Pons (tissue), 1 donor: ENCODE measurements at places on chromosomes 7 and 10.

- DNase-seq, result peak; percentile 66
Observed at GRCh38 chr10:71277914-71278665, 41.0 kb upstream of the SLC29A3 start.

DNA sequence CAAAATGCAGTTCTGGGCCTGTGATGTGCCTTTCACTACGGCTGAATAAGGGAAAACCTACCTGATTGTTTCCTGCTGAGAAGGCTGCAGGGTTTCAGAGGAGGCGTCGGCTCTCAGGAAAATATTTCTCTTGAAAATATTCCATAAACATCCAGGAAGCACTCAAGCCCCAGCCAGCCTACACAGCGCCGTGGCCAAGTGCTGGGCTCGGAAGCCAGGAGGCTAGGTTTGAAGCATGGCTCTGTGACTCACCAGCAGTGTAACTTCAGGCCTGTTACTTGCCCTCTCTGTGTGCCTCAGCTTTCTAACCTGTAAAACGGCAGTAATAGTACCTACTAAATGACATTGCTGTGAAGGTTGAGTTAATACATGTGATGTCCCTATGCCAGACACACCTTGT lies 399.1 kb downstream of the GATA3 start:
- no peak for DNase-seq

GRCh38 chr7:47149971-47150370 lies 431.9 kb downstream of the TNS3 start:
- DNase-seq, result no peak

- DNase-seq, result no peak
Observed at GRCh38 chr7:44985033-44985695, 6.3 kb upstream of the MYO1G start.

DNA sequence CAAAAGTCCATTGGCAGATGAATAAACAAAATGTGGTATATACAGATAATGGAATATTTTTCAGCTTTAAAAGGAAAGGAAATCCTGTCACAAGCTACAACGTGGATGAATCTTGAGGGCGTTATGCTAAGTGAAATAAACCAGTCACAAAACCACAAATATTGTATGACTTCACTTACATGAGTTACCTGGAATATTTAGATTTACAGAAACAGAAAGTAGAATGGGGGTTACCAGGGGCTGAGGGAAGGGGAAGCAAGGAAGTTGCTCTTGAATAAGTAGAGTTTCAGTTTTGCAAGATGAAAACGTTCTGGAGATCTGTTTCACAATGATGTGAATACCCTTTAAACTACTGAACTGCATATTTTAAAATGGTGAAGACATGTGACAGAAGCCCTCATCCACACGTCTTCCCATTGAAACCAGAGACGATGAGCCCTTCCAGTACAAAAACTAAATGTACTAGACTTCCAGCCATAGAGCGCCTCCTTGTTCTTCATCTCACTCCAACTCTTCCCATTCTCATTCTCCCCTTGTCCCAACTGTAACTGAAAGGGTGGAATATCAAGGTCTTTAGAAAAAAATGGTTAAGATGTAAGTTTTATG lies 62.4 kb downstream of the MICU1 start:
- no peak for DNase-seq

GRCh38 chr7:37971491-37971890 lies 51.1 kb downstream of the EPDR1 start:
- no peak for DNase-seq

DNA sequence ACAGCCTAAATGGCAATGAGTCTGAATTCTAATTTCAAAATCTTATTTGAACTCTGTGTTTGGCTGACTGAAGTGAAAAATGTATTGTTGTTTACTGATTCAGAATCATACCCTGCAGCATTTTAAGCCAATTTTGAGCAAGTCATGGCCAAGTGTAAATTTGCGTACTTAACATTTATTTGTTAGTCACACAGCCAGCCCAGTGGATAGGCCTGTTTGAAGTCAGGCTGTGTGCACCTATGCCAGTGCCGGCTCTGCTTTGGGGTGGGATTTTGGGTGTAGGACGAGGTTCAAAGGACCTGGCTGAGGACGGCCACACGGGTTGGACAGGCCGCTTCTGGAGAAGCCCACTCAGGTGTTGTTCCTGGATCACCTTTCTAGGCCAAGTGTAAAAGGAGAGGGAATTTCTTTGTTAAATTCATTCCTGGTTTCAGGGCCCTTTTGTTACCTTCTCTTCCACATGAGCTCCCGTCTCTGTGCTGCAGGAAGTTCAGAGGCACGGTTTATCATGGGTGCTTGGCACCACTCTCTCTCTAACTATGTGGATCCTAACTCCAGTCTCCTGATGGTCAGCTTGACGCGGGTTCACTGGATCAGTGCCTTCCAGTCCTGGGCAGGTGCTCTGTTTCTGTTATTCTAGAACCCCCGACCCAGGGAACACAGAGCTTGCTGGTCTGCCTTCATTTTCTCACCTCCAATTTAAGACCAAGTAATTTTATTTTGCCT lies 84.7 kb downstream of the CCNY start:
- DNase-seq, result no peak

GRCh38 chr10:9848981-9849380 lies 1168.7 kb upstream of the CELF2 start:
- DNase-seq, result no peak

GRCh38 chr10:19096501-19097073 lies 48.0 kb downstream of the MALRD1 start:
- no peak for DNase-seq

GRCh38 chr7:98241674-98242241 lies 10.3 kb downstream of the TECPR1 start:
- DNase-seq, result no peak

DNA sequence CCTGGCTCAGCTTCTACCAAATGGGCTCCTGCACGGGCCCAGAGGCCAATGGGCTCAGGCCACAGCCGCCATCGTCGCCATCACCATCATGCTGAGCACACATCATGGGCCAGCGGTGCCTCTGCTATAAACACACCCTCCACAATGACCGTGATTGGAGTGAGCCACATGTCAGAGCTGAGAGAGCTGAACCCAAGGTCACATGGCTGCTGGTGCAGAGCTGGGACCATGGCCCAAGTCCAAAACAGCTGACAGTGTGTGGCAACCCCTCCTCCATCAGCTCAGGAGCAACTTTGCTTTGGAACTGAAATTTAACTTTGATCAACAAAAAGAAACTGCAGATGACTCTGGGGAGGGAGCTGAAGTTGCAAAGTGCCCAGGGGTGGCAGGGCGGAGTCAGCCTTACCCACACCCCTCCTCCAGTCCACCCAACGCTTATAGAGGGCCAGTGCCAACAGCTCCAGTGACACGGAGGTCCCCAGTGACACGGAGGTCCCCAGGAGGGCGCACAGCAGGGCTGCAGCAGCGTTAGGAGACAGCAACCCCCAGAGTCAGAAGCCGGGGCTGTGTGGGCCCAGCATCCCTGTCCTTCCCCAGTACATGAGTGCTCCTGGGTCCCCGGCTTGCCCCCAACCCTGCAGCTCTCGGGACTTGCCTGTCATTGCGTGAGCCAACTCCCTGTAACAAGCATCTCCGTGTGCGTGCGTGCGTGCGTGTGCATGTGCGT lies 249.6 kb downstream of the ELFN1 start:
- DNase-seq, result peak; percentile 85

DNA sequence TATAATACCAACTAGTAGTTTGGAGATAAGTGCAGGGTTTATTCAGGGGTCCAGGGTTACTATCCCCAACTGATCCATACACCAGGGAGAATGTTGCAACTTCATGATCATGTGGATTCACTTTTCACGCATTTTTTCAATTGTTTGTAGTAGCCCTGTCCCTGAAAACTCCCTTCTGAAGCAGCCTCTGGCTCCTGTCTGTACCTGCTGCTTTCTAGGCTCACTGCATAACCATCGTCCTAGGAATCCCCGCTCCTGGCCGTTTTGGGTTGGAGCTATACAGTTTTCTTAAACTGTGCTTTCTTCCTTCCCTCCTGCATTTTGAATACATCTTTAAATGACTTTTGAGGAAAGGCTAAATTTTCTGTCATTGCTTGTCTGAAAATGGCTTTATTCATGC lies 154.1 kb downstream of the SDHAF3 start:
- no peak for DNase-seq

DNA sequence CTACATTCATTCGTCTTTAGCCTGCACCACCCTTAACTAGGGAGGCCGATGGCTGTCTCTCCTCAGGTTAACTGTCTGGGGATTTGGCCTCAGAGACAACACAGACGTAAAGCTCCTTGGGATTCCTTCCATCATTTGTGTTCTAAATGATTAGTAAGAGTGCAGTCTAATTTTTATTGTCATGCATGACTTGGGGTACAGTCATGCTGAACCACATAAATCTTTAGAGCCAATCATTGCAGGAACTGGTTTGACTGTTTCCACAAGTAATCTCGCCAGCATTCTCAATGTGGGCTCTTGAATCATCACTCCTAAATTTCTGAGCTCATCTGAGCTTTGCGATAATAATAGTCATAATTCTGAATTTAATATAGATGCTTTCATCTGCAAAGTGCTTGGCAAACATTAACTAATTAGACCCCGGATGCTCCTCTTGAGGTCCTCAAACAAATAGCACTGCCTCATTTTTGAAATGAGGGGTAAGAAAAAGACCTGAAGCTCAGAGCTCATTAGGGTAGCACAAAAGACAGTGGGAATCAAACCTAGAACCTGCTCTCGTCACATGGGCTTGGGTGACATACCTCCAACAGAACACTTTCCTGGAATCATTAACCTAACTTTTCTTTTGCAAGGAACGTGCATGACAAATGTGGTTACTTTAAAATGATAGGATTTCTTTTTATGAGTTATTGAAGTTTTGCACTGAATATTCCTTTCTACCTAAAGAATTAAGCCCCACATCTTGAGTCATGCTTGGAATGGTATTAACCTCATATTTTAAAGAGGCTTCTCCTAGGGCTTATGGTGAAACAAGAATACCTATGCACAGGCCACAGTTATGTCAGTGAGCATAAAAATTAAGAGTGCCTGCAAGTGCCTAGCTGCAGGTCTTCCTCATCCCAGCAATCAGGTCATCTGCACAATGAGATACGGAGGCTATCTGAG lies 118.9 kb upstream of the NRP1 start:
- DNase-seq, result no peak

DNA sequence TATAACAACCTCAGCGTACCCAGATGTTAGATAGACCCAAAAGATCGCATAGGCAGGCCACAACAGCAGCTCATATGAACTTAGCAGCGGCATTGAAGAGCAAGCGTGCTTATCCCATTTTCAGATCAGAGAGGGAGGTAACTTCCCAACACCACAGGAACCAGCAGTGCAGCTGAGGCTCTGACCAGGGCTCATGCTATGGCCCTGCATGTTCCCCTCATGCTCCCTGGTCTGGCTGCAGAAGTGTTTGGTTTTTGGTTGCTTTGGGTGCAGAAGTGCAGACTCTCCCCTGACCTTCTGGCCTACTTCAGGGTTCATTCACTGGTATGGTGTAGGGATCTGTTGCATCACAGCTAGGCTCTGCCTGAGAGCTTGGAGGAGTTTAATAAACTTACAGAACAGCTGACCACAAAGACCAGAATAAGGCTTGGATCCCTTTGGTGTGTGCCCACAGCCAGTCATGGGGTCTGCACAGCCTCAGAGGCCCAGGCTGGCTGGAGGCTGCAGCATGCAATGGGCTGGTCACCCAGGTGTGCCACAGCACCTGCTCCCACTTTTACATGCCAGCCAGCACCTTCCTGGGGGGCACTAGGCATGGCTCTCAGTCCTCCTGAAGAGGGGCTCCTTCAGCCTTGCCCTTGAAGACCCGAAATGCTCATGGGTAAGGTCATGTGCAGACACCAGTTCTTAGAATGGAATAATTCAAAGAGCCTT lies 9.1 kb upstream of the CXCL12 start:
- no peak for DNase-seq

DNA sequence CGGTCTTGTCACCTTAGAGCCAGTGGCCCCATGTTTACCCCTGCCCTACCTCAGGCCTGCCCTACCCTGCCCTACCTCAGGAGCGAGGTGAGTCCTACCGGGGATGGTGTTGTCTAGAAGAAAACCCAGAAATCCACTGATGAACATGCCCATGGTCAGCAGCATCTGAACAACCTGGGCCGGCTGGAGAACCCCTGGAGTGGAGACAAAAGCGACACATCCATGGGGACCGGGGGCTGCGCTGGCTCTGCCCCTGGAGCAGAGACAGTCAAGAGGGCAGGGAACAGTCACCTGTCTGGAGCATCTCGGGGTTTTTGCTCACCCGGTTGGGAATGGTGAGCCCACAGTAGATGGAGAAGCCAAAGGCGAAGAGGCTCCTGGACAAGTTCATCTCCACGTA lies 36.3 kb downstream of the STRA8 start:
- no peak for DNase-seq

GRCh38 chr10:11702264-11702663 lies 39.9 kb upstream of the ECHDC3 start:
- no peak for DNase-seq

DNA sequence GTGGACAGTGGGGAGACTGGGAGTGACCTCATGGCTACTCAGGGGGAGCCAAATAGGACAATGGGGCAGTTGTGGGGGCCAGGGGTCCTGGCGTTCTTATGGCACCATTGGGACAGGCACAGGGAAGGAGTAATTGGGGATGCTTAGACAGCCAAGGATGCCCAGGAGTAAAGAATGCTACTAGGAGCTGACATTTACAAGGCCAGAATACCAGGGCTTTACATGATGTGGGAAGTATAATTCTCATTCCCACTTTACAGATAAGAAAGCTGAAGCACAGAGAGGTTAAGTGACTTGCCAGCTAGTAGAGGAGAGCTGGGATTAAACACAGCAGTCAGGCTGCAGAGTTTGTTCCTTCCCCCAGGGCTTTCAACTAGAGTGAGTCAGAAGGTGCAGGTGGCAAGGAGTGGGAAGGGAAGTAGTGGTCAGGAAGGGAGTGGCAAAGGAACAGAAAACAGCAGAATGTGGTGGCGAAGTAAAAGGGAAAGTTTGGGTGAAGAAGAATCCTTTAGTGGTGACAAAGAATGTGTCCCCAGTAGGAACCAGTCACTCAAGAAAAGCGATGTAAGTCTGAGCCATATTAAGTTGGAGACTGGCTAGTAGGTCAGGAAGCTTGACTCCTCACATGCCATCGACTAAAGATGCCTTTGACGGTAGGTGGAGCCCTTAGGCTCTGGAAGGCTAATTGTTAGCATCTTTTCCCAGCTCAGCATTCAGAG lies 32.8 kb downstream of the CPVL start:
- peak; percentile 70 for DNase-seq

DNA sequence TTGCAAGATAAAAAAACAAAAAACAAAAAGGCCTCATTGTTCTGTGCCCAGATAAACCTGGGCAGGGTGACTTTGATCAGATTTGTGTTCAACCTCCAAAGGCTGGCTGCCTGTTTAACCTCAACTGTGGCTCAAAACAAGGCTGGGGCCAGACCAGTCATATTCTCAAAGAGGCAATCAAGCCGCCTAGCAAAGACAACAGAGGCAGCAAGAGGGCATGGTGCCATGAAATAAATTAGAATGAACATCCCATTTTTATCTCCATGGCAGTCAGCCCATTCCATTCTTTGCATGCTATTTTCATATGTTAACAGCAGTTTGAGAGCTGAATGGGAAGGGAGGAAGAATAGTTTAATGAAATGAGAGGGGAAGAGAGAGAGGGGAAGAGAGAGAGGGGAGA lies 1150.3 kb downstream of the TYW1 start:
- no peak for DNase-seq

GRCh38 chr7:5284304-5285281 lies 1.9 kb downstream of the SLC29A4 start:
- peak; percentile 7 for DNase-seq

- DNase-seq, result no peak
Observed at GRCh38 chr7:131673576-131673975, 117.1 kb upstream of the PODXL start.
